Activated CD4-positive, alpha-beta T cell treated with anti-CD3 and anti-CD28 coated beads, Interleukin-2, amount 10 ng/mL, durations not matched to agents 7 days and 5 days (primary cell): ENCODE measurements at places on chromosomes 1 and 21. TPM values are rescaled to one million over a fixed set of nuclear protein-coding genes. Genes with fewer than 3 reads are reported as not detected.

The MFAP2 gene
- total RNA-seq: not detected

The NBPF20 gene
- total RNA-seq: 0.62 TPM

The CDA gene
- not detected for total RNA-seq

GRCh38 chr1:77831976-77832711 is 52.7 kb downstream of the MIGA1 start:
- no peak for DNase-seq

- DNase-seq: no peak
Observed at GRCh38 chr1:35345439-35345981, 77.0 kb downstream of the ZMYM4 start.

DNA sequence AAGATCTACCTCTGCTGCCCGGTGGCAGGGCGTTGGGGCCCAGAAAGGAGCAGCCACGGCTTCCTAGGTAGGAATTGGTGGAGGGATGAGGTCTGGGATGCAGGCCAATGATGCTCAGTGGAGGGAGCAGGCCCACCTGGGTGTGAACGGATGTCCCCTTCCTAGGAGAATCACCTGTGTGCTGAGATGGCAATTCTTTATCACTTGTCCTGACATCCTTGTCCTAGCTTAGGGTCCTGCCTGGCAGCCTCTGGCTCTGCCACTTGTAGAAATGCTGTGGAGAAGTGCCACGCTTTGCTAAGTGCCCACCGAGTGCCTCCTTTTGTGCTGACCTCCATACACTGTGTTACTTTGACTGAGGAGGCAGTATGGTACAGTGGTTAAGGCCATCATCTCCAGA is 12.8 kb downstream of the EDN2 start:
- no peak for DNase-seq

DNA sequence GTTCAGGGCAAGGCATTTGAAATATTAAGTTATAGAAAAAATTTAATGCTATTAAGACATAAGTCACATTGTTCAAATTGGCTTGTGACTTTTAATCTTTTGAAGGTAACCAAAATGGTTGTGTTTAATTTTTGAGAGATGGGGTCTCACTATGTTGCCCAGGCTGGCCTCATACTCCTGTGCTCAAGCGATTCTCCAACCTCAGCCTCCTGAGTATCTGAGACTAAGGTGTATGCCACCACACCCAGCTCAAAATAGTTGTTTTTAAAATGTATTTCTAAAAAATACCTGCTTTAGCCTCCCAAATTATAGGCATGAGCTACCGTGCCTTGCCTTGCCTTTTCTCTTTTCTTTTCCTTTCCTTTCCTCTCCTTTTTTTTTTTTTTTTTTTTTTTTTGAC is 26.0 kb upstream of the CHAF1B start:
- DNase-seq: no peak

DNA sequence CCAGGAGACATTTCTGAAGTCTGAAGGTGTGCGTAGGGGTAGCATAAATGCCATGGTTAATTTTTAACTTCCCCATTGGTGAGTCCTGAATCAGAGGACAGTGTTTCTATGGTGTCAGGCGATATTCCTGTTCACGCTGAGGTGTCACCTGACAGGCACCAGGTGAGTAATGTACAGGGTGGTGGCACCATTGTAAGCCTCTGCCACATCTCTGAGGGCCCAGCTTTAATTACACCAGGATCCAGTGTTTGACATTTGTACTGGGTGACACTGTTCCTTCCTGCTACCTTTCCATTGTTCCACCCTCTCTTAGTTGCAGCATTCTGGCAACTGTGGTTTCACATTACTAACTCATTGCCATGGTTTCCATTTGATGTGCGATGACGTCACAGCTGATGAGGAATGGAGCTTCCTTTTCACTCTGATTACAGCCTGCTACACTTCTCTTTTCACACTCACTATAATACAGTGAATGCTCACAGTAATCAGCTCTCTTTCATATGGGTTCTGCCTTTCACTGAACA is 40.6 kb upstream of the MARK1 start:
- DNase-seq: no peak
